ENCODE measurements at places on chromosomes 6 and 20. TPM values are rescaled to one million over a fixed set of nuclear protein-coding genes. Genes with fewer than 3 reads are reported as not detected.

Gene CST7
- 131 TPM for total RNA-seq

Gene RNF144B
- 1.2 TPM for total RNA-seq

Gene ABT1
- 34.5 TPM for total RNA-seq

Gene CD109
- total RNA-seq, result 22.8 TPM

Gene SLC52A3
- not detected for total RNA-seq

Gene COQ3
- 18.9 TPM for total RNA-seq

Gene MAS1
- not detected for total RNA-seq

Gene NRSN1
- not detected for total RNA-seq

Gene IL17F
- total RNA-seq, result 2.3 TPM

Gene PKIB
- total RNA-seq, result not detected

Gene NFS1
- 36.4 TPM for total RNA-seq

Gene SIM1
- not detected for total RNA-seq

Gene SNAP25
- 0.13 TPM for total RNA-seq

Gene TPX2
- total RNA-seq, result 62.7 TPM

Gene RSPO3
- not detected for total RNA-seq

Gene POLR1H
- total RNA-seq, result 55.0 TPM

Data from CD8-positive, alpha-beta memory T cell (primary cell).